ENCODE measurements at places on chromosomes 5 and 9. TPM values are rescaled to one million over a fixed set of nuclear protein-coding genes. Genes with fewer than 3 reads are reported as not detected.

DNA sequence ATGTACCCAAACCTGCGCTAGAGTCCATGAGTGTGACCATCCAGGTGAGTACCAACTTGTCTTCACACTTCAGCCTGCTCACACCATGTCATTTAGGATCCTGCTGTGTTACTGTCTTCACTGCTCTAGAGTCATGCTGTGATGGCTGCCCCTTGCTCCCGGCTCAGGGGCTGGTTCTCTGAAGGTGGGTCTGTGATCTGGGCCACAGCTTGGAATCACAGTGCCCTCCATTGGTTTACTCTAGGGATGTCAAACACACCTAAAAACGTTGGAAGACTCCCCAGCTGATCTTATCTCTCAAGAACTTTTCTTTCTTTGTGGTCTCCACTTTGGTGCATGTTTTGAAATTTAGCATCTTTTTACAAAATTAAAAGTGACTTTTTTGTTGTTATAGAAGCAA lies 53.8 kb downstream of the NFX1 start:
- H3K27me3 ChIP-seq = no peaks in the 10 kb centered on the region
- H3K4me3 ChIP-seq = no peak overlapping the region
- no peak overlapping the region for H3K27ac ChIP-seq
- H3K4me1 ChIP-seq = no peaks in the 10 kb centered on the region
- H3K36me3 ChIP-seq = peaks cover 7% of the 10 kb centered on the region
- DNase-seq = no peak

GRCh38 chr5:59274106-59274636 lies 619.4 kb downstream of the PDE4D start:
- H3K4me1 ChIP-seq = no peaks in the 10 kb centered on the region
- no peaks in the 10 kb centered on the region for H3K27me3 ChIP-seq
- no peak for DNase-seq
- no peaks in the 10 kb centered on the region for H3K36me3 ChIP-seq

DNA sequence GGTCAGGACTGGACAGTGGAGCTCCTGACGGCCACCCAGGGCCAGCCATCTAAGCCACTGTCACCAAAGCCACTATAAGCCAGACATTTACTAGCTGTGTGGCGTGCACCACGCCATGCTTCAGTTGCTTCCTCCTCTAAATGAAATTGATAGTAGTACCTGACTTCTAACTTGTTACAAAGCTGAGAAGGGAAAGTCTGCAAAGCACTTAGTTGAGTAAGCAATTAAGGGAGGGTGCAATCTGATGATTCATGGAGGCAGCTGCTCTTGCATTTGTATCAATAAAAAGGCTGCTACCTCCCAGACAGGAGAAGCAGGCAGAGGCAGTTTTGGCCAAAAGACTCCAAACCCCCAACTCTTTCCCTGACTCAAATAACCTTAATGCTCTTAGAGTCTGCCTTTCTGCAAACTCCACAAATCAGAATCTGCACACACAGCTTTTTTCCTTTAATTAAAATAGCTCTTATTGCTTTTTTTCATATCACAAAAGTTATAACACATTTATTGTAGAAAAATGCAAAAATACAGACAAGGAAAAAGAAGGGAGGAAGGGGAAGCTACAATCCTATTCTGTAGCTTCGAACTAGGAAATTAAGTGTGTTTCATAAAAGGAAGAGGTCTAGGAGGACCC lies 19.3 kb upstream of the RAPGEF1 start:
- H3K36me3 ChIP-seq = no peaks in the 10 kb centered on the region
- H3K4me1 ChIP-seq = peaks cover 4% of the 10 kb centered on the region
- no peaks in the 10 kb centered on the region for H3K27me3 ChIP-seq

- no peak for DNase-seq
- no peak overlapping the region for H3K4me3 ChIP-seq
- no peak overlapping the region for H3K27ac ChIP-seq
- H3K27me3 ChIP-seq = no peaks in the 10 kb centered on the region
- H3K36me3 ChIP-seq = no peaks in the 10 kb centered on the region
These were observed 284.7 kb upstream of the IRX2 start for GRCh38 chr5:3036041-3036788.

GRCh38 chr9:120950421-120951388 lies 24.1 kb upstream of the TRAF1 start:
- DNase-seq = no peak
- no peak overlapping the region for H3K4me3 ChIP-seq
- H3K4me1 ChIP-seq = no peaks in the 10 kb centered on the region

DNA sequence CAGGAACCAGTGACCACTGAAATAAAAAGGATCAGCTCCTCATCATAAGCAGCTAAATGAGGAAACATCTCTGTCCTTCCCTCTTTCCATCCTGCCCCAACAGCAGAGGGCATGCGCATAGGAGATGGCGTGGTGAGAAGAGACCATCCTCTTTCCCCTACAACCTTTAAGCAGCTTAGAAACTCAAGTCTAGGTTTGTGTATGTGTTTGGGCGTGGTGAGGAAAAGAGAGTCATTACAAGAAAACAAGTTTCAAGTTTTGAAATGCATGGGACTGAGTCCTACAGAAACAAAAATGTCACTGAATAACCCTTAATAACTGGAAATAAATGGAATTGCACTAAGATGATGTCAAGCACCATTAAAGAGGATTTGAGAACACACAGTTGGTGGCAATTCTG lies 96.4 kb upstream of the IL12B start:
- H3K27ac ChIP-seq = no peak overlapping the region
- H3K4me3 ChIP-seq = no peak overlapping the region
- H3K36me3 ChIP-seq = no peaks in the 10 kb centered on the region
- no peaks in the 10 kb centered on the region for H3K4me1 ChIP-seq
- no peak for DNase-seq

FOXD4 gene
- total RNA-seq = 0.93 TPM

- no peaks in the 10 kb centered on the region for H3K36me3 ChIP-seq
- no peak overlapping the region for H3K4me3 ChIP-seq
- H3K27me3 ChIP-seq = no peaks in the 10 kb centered on the region
- H3K27ac ChIP-seq = no peak overlapping the region
These were observed 13.0 kb downstream of the ROR2 start for GRCh38 chr9:91937056-91937455.

CDC25C gene
- total RNA-seq = 22.9 TPM

DNA sequence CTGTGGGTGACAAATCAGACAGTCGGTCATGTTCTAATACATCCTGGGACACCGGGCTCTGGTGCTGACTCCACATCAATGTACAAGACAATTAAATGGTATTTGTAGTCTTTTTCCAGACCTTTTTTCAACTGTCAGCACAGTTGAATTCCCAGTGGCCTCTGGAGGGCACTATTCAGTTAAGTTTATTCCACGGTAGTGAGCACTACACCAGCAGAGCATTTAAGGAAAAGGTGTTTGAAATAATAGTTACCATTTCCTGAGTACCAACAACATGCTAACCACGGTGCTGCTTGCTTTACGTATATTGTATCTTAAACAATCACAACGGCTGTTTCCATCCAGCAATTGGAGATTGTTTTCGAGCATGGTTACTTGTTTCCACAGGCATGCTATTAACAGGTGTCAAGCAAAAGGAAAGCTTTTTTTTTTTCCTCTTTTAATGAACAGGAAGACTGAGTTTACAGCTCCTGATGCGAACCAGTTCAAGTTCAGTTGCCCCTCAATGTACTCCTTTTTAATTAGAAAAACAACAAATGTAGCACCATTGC lies 186.7 kb downstream of the PDZD2 start:
- DNase-seq = peak; percentile 43
- H3K4me1 ChIP-seq = no peaks in the 10 kb centered on the region
- no peaks in the 10 kb centered on the region for H3K36me3 ChIP-seq
- no peak overlapping the region for H3K4me3 ChIP-seq
- H3K27ac ChIP-seq = no peak overlapping the region

IL33 gene
- total RNA-seq = not detected

DNA sequence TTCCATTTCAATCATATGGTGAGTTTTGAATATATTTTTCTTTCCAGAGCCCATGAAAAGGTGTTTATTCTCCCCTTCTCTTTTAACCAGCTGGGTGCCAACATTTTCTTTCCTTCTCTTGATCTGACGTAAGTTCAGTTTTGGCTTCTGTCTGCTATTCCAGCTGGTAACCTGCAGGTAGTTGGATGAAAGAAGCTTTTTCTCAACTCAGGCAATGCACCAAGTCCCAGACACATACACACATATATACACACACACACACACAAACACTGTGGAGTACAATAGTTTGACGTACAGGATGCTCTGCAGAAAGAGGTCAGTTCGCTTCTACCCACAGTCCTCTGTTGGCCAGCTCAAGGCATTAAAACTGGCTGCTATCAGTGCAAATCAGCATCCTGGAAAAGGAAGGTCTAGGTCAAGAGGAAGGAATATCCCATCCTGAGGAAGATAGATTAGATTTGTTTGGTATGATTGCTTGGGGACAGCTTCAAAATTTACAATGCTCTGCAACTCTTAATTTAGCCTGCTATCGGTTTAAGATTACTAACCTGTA lies 214.3 kb upstream of the SEMA6A start:
- H3K27me3 ChIP-seq = no peaks in the 10 kb centered on the region
- H3K4me1 ChIP-seq = no peaks in the 10 kb centered on the region
- no peak overlapping the region for H3K4me3 ChIP-seq

HMCN2 gene
- total RNA-seq = 0.53 TPM

DNA sequence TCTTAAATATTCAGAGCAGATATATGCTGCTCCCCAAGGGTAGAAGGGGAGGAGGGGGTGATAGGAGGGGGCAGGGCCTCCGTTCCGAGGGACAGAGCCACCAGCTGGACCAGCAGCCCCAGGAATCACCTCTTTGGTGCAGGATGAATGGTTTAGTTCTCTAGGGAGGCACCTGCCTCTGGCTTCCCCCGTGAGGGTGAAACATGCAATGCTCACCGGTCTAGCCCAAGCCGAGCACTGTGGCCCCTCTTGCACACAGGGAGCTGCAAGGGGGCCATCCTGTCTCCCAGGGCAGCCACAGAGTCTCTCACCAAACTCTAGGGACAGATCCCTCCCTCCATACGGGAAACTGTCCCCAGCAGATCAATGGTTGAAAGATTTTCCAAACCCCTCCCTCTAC lies 163.7 kb downstream of the DAB2IP start:
- no peak overlapping the region for H3K27ac ChIP-seq
- H3K27me3 ChIP-seq = no peaks in the 10 kb centered on the region
- no peak for DNase-seq

GRCh38 chr5:141477815-141478214 lies 2.0 kb downstream of the PCDHGC3 start:
- H3K4me1 ChIP-seq = no peaks in the 10 kb centered on the region
- H3K4me3 ChIP-seq = no peak overlapping the region
- H3K36me3 ChIP-seq = no peaks in the 10 kb centered on the region

SAPCD2 gene
- 57.5 TPM for total RNA-seq

DNA sequence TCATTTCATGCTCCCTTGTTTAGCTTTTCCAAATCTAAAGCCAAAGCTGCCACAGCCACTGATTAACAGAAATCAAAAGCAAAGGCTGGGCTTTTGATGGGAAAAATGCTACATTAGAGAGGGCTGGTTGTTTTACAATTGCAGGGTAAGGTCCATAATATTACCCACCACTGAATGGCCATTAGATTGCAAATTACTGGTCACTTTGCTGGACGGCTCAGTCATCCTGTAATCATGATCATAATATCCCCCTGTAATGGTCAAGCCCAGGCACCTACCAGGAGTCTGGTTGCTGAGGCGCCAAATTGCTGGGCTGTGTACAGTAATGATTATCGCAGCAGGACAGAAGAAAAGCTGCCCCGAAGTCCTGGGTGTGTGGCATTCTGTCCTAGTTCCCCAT lies 286.5 kb downstream of the ZSWIM6 start:
- DNase-seq = no peak
- no peaks in the 10 kb centered on the region for H3K4me1 ChIP-seq
- H3K4me3 ChIP-seq = no peak overlapping the region
- H3K36me3 ChIP-seq = no peaks in the 10 kb centered on the region
- H3K27me3 ChIP-seq = no peaks in the 10 kb centered on the region

ZNF883 gene
- not detected for total RNA-seq
